GM23248 (cell line): ENCODE measurements at places on chromosomes 3 and 15. TPM values are rescaled to one million over a fixed set of nuclear protein-coding genes. Genes with fewer than 3 reads are reported as not detected.

DNA sequence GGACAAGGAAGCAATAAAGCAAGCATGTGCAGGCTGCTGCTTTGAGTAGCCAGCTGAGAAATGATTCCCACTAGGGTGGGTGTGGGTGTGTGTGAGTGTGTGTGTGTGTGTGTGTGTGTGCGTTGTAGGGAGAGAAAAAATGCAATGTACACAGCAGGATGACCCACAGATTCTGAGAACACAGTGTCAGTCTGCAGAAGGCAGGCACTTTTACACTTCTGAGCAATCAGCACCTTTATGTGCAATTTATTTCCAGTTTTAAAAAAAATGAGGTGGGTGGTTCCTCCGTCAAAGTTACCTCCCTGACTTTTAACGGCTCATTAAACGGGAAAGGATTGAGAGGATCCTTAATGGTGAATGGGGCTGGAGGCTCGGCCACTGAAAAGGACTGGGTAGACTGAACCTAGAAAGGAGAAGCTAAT lies 38.5 kb upstream of the LIPC start:
- no peak for DNase-seq

The TMC3 gene
- total RNA-seq = not detected in 2 replicates

The SLCO2A1 gene
- total RNA-seq = 0.22 and 0.63 TPM in 2 replicates

The NUSAP1 gene
- 33.3 and 77.9 TPM in 2 replicates for total RNA-seq

GRCh38 chr3:82100378-82100777 lies 338.9 kb upstream of the GBE1 start:
- DNase-seq = no peak

DNA sequence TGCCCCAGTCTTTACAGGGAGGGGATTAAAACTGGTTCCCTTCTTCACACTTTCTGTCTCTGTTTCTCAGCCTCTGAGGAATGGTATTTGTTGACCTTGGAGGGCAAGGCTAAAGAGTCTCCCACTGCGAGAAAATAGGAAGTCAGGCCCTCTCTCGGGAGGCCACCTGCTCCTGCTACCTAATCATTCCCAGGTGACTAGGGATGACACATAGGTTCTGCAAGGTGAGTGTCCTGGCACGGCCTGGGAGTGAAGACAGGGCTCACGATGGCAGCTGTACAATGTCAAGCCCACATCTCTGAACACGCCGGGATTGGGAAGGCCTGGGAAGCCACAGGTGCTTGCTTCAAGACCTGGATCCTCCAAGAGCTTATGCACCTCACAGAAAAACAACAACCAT lies 314.2 kb downstream of the NTRK3 start:
- DNase-seq = no peak

DNA sequence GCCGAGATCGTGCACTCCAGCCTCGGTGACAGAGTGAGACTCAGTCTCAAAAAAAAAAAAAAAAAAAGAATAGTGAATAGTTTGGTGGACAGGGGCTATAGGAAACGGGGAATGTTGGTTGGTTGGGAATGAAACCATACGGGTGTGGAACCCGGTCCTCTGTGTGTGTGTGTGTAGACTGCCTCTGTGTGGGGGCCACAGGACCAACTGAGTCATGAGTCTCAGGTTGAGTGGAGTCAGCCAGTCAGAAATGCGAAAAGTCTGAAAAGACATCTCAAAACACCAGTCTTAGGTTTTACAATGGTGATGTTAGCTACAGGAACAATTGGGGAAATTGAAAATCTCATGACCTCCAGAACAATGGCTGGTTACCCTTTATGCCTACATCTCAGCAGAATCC lies 44.5 kb downstream of the ZDHHC19 start:
- no peak for DNase-seq
